T-helper 17 cell (primary cell): ENCODE measurements at places on chromosomes 11 and 22. TPM values are rescaled to one million over a fixed set of nuclear protein-coding genes. Genes with fewer than 3 reads are reported as not detected.

Gene CLMP
- total RNA-seq: 0.67 TPM

Gene LRRC32
- total RNA-seq: 11.5 TPM

Gene CALCA
- not detected for total RNA-seq

Gene SCGB1D2
- not detected for total RNA-seq

Gene RNF169
- total RNA-seq: 19.4 TPM

Gene TUBGCP6
- 110 TPM for total RNA-seq

Gene GNAZ
- 1.4 TPM for total RNA-seq

Gene ANKRD42
- total RNA-seq: 7.5 TPM

DNA sequence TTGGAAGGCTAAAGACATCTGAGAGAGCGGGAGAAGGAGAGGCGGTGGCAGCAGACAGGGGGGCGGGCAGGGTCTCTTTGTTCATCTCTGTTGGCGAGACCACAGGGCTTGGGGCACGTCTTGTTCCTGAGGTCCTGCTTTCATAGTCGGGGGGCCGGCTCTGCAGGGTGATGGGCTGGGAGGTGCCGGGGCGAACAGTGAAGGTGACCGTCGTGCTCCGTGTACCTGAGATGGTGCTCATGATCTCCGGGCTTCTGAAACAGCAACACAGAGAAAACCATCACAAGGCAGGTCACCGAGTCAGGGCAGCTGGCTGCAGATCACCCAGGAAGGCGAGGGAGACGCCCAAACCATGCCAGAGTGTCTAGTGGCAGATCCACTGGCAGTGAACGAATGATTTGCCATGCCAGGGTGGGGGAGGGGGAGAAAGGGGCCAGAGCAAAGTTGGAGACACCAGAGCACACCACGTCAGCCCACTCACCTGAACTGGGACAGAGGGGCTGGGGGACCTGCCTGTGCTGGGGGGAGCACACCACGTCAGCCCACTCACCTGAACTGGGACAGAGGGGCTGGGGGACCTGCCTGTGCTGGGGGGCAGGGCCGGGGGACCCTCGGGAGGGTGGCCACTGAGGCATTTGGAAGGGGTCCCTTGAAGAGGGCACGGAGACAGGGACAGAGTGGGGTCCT is 75.0 kb downstream of the CTTN start:
- H3K4me3 ChIP-seq: no peak overlapping the region
- no peak for DNase-seq
- no peaks in the 10 kb centered on the region for H3K36me3 ChIP-seq
- H3K4me1 ChIP-seq: peaks cover 2% of the 10 kb centered on the region
- H3K27me3 ChIP-seq: peaks cover 23% of the 10 kb centered on the region
- no peak overlapping the region for H3K27ac ChIP-seq

GRCh38 chr22:17580441-17581031 is 17.2 kb downstream of the SLC25A18 start:
- H3K27ac ChIP-seq: no peak overlapping the region
- no peaks in the 10 kb centered on the region for H3K27me3 ChIP-seq
- no peaks in the 10 kb centered on the region for H3K36me3 ChIP-seq
- H3K4me1 ChIP-seq: no peaks in the 10 kb centered on the region

DNA sequence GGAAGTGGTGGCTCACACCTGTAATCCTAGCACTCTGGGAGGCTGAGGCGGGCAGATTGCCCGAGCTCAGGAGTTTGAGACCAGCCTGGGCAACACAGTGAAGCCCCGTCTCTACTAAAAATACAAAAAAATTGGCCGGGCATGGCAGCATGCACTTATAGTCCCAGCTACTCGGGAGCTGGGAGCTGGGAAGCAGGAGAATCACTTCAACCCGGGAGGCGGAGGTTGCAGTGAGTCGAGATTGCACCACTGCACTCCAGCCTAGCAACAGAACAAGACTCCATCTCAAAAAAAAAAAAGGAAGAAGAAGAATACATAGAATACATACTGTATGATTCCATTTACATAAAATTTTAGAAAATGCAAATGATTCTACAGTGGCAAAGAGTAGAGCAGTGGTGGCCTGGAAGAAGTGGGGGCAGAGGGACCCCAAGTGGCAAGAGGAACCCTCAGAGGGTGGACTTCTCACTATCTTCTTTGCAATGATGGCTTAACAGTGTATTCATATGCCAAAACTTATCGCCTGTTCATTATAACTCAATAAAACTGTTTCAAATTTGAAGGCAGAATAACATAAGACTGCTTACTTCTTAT is 22.0 kb downstream of the PACSIN2 start:
- no peak overlapping the region for H3K27ac ChIP-seq
- no peak for DNase-seq
- H3K36me3 ChIP-seq: peaks cover 3% of the 10 kb centered on the region

DNA sequence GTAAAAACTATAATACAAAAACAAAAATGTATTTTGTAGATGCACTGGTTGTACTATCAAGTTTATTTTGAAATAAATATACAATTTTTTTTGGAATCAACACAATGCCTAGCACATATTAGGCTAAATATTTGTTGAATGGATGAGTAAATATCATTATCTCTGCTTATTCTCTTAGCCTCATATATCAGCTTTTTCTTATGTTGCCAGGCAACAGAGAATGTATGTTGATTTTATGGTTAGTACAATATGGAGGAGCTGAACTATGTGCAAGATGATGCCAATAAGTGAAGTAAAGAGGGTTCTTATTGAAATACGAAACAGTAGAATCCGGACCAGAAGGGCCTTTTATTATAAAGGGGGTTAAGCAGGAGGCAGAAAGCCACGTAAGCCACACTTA is 94.9 kb downstream of the FAR1 start:
- DNase-seq: no peak
- no peak overlapping the region for H3K4me3 ChIP-seq
- H3K27ac ChIP-seq: no peak overlapping the region
- no peaks in the 10 kb centered on the region for H3K4me1 ChIP-seq
- peaks cover 13% of the 10 kb centered on the region for H3K27me3 ChIP-seq
- peaks cover 5% of the 10 kb centered on the region for H3K36me3 ChIP-seq

GRCh38 chr22:39481054-39481453 is 21.0 kb upstream of the MIEF1 start:
- H3K27ac ChIP-seq: no peak overlapping the region
- peaks cover 6% of the 10 kb centered on the region for H3K4me1 ChIP-seq
- H3K27me3 ChIP-seq: peaks cover 6% of the 10 kb centered on the region
- DNase-seq: no peak
- no peak overlapping the region for H3K4me3 ChIP-seq
- no peaks in the 10 kb centered on the region for H3K36me3 ChIP-seq

- DNase-seq: no peak
- no peak overlapping the region for H3K4me3 ChIP-seq
- peaks cover 10% of the 10 kb centered on the region for H3K4me1 ChIP-seq
- H3K27ac ChIP-seq: no peak overlapping the region
Measured at GRCh38 chr22:39496131-39496838, 5.8 kb upstream of the MIEF1 start.

GRCh38 chr22:44454113-44454769 is 43.8 kb downstream of the RTL6 start:
- peak overlapping the region; percentile 94 for H3K27ac ChIP-seq
- no peak for DNase-seq
- H3K27me3 ChIP-seq: no peaks in the 10 kb centered on the region
- no peaks in the 10 kb centered on the region for H3K36me3 ChIP-seq
- H3K4me1 ChIP-seq: peaks cover 23% of the 10 kb centered on the region

- no peak overlapping the region for H3K4me3 ChIP-seq
- no peaks in the 10 kb centered on the region for H3K36me3 ChIP-seq
- H3K4me1 ChIP-seq: peaks cover 3% of the 10 kb centered on the region
- H3K27me3 ChIP-seq: no peaks in the 10 kb centered on the region
- no peak for DNase-seq
Measured at GRCh38 chr11:65008016-65008415, 5.9 kb upstream of the ARL2 start.

DNA sequence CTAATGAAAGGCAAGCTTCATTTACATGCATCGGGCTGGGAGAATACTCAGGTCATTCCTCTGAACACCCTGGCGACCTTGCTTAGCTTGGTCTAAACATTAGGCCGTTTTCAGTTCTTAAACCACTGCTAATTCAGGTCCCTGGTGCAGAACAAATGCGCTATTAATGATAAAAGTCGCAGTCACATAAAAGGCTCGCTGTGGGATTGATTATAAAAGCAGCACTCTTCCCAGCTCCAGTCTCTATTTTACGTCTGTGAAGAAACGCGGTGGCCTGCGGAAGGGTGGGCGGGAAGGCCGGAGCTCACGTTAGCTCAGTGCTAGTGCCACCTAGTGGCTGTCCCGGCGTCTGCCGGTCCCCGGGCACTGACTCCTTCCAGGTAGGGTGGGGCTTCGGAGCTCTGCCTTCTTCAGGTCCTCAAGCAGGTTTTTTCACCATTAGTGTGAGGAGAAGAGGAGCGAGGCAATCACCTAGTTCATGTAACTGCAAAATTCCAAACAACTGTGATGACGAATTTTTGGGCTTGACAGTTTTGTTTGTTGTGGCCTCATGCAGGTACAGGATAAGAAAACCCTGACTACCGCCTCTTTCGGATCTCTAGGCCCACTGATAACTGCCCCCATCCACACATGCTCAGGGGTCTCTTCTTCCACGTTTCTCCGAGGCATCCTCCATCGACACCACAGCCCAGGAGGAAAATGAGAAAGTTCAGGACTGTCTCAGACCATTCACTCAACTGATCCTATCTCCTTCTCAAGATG is 66.5 kb upstream of the CLMP start:
- H3K27ac ChIP-seq: no peak overlapping the region
- DNase-seq: peak; percentile 35
- H3K4me1 ChIP-seq: peaks cover 3% of the 10 kb centered on the region
- H3K4me3 ChIP-seq: no peak overlapping the region
- H3K27me3 ChIP-seq: peaks cover 46% of the 10 kb centered on the region

DNA sequence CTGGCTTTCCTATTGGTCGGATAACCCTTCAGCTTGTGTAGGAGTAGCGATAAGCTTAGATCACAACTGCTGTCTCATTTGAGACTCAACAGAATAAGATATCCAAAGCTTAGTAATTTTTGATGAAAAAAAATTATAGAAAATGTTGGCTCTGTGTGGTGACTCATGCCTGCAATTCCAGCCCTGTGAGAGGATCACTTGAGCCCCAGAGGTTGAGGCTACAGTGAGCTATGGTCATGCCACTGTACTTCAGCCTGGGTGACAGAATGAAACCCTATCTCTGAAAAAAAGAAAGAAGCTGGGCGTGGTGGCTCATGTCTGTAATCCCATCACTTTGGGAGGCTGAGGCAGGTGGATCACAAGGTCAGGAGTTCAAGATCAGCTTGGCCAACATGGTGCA is 55.6 kb upstream of the RRM1 start:
- no peak overlapping the region for H3K27ac ChIP-seq
- DNase-seq: no peak
- H3K4me3 ChIP-seq: no peak overlapping the region
- H3K4me1 ChIP-seq: peaks cover 37% of the 10 kb centered on the region
- H3K27me3 ChIP-seq: no peaks in the 10 kb centered on the region
- H3K36me3 ChIP-seq: no peaks in the 10 kb centered on the region

DNA sequence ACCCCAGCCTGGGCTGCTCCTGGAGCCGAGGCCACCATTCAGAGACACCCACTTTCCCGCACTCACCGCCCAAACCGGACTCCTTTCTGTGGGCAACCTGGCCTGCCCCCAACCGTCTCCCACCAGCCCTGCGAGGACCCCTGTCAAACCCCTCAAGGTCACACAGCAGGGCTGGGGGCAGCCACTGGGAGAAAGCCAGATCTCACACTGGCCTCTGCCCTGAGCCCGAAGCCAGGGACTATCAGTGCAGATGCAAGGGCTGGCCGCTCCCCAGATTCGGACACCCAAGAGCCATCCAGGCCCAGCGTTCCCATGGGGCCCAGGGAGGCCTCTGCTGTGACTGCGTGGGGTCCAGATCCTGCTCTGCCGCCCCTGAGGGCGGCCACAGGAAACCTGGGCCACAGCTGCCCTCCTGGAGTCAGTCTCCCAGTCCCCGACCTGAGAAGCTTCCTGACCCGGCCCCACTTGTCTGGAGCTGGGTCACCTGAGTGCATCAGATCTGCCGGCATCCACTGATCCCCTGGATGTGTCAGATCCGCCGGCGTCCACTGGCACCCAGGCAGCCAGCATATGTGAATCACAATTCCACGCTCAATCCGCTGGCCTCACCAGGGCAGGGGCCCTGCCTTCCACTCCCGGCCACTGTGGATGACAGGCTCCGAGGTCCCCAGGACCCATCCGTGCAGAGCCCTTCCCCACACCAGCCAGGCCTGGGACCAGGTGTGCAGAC is 139.7 kb downstream of the BRD1 start:
- H3K27ac ChIP-seq: no peak overlapping the region
- no peak for DNase-seq
- H3K27me3 ChIP-seq: peaks cover 45% of the 10 kb centered on the region
- peaks cover 4% of the 10 kb centered on the region for H3K36me3 ChIP-seq
- no peak overlapping the region for H3K4me3 ChIP-seq
- H3K4me1 ChIP-seq: peaks cover 3% of the 10 kb centered on the region

- peaks cover 37% of the 10 kb centered on the region for H3K27me3 ChIP-seq
- no peak overlapping the region for H3K4me3 ChIP-seq
- no peak overlapping the region for H3K27ac ChIP-seq
- no peak for DNase-seq
- H3K36me3 ChIP-seq: no peaks in the 10 kb centered on the region
- H3K4me1 ChIP-seq: no peaks in the 10 kb centered on the region
Measured at GRCh38 chr11:4560467-4560866, 15.5 kb downstream of the OR52M1 start.

- H3K27ac ChIP-seq: no peak overlapping the region
- no peak overlapping the region for H3K4me3 ChIP-seq
- no peaks in the 10 kb centered on the region for H3K36me3 ChIP-seq
- DNase-seq: no peak
Measured at GRCh38 chr11:42709216-42709615, 602.6 kb upstream of the API5 start.

GRCh38 chr11:96106645-96107044 is 182.7 kb upstream of the MTMR2 start:
- no peaks in the 10 kb centered on the region for H3K27me3 ChIP-seq
- H3K4me3 ChIP-seq: no peak overlapping the region
- H3K36me3 ChIP-seq: peaks cover 2% of the 10 kb centered on the region
- H3K4me1 ChIP-seq: peaks cover 11% of the 10 kb centered on the region
